ENCODE measurements at places on chromosomes 5 and 9. TPM values are rescaled to one million over a fixed set of nuclear protein-coding genes. Genes with fewer than 3 reads are reported as not detected.

Gene CTXN3
- not detected for total RNA-seq

Gene ZNF169
- 4.7 TPM for total RNA-seq

Gene IFNB1
- 0.26 TPM for total RNA-seq

Gene OR1J2
- not detected for total RNA-seq

DNA sequence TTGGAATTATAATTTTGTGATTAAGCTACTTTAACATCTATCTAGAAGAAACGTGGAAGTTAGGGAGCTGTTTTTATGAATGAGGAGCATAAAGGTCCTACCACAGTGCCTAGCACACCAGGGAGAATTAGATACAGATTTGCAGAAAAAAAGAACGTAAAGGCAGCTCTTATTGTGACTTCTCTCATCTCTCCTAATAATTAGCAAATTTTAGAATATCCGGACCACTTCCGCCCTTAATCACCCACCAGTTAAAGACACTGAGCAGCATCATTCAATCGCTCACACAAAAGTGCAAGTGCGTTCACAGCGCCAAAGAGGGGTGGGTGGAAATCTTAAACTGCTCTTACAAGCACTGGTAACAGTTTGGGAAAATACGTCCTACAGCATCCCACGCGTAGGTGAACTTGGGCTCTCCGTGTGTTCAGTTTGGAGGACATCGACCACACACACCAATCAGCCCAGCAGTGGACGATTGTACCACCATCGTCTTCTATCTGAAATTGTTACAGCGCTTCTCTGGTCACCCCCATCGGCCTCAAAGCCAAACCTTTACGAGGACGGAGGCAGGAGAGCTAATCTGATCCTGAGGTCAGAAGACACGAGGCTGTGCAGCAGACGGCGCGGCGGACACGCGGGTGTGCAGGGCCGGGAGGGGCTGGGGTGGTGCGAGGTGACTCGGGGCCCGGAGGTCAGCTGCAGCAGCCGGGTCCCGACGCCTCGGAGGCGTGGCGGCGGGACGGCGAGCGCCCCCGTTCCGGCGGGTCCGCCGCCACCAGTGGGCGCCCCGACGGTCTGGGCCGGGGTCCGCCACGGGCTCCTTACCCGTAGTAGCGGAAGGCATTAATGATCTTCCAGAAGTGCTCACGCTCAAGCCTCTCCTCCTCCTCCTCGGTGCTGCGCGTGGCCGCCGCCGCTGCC is 646 bp downstream of the CARNMT1 start:
- peak; percentile 25 for DNase-seq

DNA sequence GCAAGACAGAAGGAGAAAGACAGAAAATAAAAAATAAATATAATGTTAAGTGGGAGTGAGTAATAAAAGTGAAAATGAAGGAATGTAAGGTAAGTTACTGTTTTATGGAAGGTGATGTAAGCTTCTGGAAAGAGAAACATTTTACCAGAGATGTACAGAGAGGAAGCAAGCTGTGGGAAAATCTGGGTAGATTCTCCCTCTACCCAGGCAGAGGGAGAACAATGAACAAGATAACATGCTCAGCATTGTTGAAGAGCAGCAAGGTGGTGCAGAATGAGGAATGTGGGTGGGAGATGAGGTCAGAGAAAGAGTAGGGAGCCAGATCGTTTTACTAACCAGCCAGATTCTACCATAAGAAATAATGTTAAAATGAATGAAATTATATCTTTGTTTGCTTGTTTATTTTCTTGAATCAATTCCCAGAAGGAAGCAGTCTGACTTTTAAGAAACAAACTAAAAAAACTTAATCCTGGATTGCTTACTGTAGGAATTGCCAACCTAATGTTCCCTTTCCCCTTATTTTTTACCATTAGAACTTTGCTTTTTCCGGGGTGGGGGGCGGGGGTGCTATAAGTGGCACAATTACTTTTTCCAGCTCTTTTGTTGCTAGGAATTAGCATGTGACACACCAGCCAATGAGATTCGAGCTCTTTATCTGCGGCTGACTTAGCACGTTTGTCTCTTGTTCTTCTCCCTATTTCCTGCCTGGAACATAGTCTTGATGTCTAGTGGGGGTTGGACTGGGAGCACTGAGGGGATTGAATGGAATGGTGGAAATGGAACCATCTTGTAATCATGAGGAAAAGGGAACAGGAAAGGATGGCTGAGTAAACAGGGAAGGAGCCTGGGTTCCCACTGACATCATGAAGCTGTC is 356.7 kb downstream of the TMEM167A start:
- DNase-seq: no peak

GRCh38 chr5:100654895-100655294 is 119.7 kb downstream of the FAM174A start:
- DNase-seq: no peak

- DNase-seq: no peak
Observed at GRCh38 chr9:104972242-104972866, 44.4 kb upstream of the ABCA1 start.

- DNase-seq: no peak
Observed at GRCh38 chr9:129576546-129577543, 44.1 kb downstream of the C9orf50 start.

- no peak for DNase-seq
Observed at GRCh38 chr9:97557606-97558095, 56.2 kb downstream of the TMOD1 start.

- DNase-seq: no peak
Observed at GRCh38 chr5:31481531-31482165, 50.2 kb downstream of the DROSHA start.

- DNase-seq: peak; percentile 42
Observed at GRCh38 chr9:114906922-114907571, 23.3 kb downstream of the TNFSF8 start.

DNA sequence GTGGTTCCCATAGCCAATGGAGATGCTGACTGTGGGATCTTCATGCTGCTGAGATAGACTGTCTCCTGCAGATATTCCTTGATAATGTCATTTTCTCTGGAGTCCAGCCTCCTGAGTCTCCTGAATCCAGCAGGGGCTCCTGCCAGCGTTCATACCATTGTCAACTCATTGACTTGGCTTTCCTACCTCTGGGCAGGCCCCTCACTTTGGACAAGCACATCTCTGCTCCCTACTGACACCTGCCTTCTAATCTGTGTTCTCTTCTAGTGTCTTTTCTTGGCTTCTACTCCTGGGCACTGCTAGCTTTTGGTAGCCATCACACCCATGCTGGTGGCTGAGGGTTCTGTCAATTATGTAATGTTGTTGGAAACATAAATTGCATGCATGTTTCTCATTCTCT is 138.0 kb downstream of the ADCY2 start:
- no peak for DNase-seq

DNA sequence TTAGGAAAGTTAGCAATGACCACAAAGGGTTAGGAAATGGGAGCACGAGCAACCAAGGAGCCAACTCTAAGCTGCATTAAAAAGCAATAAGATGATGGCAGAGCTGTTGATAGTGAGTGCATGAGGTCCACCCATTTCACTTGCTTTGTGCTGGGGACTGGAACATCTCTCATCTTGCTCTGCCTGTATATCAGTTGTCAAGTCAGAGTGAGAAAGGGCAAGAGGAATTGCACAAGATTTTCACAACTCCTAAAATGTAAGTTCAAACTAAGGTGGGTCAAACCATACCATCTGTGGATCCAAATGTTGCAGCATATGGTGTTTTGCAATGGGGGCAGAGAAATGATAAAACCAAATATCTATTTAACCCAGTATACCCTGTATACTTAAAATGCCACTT is 2.8 kb upstream of the ESM1 start:
- no peak for DNase-seq

- DNase-seq: peak; percentile 73
Observed at GRCh38 chr5:93800988-93801811, 59.8 kb upstream of the POU5F2 start.

- no peak for DNase-seq
Observed at GRCh38 chr5:154258531-154259217, 68.1 kb downstream of the GALNT10 start.

- DNase-seq: peak; percentile 45
Observed at GRCh38 chr9:20884985-20885593, 146.4 kb downstream of the HACD4 start.

GRCh38 chr9:134030821-134031470 is 5.7 kb downstream of the BRD3OS start:
- no peak for DNase-seq

GRCh38 chr9:131574730-131575640 is 29.7 kb downstream of the PRRT1B start:
- DNase-seq: no peak

DNA sequence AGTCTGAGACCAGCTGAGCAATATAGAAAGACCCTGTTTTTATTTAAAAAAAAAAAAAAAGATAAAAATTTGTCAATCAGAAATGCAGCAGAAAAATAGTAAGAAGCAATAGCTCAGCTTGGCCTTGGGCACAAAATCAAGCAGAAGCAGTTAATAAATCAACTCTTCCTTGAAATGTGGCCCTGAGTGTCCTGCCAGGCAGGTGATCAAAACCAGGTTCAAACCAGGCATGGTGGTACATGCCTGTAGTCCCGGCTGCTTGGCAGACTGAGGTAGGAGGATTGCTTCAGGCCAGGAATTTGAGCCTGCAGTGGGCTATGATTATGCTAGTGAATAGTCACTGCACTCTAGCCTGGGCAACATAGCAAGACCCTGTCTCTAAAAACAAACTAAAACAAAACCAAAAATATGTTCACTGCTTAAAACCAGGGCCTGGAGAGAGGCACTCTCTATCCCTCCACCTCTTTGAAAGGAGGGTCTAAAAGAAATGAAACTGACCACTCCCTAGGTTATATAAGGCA is 27.9 kb upstream of the KLF9 start:
- DNase-seq: peak; percentile 27

DNA sequence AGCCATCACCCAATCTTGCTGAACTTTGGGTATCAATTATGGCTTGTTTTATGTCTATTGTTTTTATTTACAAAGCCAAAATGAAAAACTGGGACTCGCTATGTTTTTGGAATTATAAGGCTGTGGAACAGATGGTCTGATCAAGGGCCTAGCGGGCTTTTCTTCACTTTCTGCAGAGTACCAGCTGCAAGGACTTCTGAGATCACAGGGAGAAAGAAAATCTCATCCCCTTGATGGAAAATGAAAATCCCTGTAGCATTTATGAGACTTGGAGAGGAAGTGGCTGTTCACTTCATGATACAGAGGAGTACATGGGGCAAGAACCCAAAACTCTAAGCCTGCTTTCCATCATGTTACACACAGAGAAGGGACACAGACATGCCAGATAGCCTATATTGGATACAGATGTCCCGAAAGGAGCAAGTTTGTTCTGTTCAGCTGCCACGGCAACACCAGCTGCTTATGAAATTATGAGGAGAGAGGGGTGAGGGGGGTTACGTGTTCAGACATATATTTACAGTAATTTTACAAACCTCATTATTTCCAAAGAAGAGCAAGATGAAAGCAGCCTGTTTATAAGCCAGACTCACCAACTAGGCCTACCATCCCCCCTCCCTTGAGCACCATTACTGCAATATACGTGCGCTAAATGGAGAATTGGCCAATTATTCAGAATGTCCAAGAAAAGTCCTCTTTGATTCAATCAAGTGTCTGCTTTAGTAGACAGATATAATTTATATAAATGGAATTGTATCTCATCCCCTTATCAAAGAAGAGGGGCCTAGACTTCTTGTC is 220.0 kb downstream of the MARCHF11 start:
- no peak for DNase-seq

DNA sequence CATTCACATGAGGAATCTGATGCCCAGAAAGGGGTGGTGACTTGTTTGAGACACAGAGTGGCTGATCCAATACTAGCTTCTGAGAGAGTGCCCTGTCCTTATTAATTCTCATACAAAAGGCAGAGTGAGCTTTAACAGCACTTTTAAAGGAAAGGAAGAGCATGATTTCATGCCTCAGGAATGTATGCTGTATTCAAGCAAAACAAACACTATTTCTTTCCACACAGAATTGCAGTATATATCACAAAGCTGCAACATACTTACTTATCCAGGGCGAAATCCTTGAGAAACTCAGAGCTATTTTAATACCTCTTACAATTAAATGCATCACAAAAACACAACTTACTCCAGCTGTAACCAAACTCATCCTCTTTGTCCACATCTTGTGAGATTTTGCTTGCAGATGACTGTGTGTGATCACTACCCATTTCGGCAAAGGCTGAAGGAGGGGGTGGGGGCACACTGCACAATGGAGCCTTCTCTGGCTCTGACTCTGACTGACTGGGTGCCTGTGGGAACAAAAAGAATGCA is 139.8 kb downstream of the MPDZ start:
- peak; percentile 90 for DNase-seq

DNA sequence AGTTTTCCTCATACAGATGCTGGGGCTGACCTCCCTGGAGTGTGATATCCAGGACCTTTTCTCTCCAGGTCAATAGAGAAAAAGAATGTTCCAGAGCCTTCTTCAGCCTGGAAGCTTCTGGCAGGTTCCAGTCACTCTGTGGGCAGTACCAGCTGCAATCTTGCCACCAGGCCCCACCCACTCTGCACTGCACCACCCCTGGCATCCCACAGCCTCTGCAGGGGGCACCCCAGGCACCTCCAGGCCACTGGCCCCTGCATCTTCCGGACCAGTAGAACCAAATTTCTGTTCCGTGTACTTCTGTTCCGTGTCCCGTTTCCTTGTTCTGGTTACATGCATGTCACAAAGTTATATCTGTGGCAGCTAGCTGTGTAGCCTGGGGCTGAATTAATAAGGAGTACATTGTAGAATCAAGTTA is 83.3 kb upstream of the ZBTB43 start:
- DNase-seq: no peak

DNA sequence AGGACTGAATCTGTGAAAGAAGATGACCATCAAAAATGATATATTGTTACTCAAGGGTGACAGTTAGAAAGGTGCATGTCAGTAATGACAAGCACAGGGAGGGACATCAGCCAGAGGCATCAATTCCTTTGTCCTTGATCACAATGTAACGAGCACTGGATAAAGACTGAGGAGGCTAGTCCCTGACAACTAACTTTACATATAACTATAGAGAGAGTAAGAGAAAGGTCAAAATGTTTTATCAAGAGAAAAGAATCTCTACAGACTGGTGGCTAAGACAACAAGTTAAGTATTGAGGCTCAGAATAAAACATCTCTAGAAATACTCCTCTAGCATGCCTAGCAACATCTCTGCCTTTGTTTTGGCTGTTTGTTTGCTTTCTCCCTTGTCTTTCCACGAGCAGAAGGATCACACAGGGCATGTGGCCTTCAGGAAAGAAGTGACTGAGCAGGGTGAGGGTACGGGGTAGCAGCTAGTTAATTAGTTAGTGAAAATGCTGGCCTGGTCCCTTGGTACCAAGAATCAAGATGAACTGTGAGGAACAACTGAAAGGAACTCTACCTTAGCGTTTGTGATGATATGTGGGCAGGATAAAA is 724.1 kb upstream of the MEF2C start:
- DNase-seq: no peak

- no peak for DNase-seq
Observed at GRCh38 chr5:177447066-177447610, 524 bp downstream of the PRR7 start.

- DNase-seq: no peak
Observed at GRCh38 chr9:110153431-110153830, 54.5 kb downstream of the C9orf152 start.

- DNase-seq: peak; percentile 64
Observed at GRCh38 chr9:72539824-72540347, 18.5 kb downstream of the TMC1 start.

DNA sequence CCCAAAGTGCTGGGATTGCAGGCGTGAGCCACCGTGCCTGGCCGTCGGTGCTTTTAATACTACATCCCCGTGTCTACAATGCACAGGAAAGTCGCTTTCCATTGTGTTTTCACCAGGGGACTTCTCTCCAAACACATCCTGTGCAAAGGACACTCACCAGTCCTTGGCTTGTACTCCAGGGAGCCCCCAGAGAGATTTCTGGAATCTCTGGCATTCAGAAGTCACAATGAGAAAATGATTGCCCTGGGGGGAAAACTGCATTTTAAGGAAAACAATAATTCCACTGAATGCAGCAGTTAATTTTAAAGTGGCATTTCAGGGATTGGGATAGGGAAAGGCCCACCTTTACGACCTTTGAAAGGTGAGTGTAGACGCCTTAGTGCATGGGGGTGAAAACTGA is 112.0 kb downstream of the ADAMTS16 start:
- no peak for DNase-seq

Data from bronchial epithelial cell (primary cell).